ENCODE measurements at places on chromosomes 5 and 9.

DNA sequence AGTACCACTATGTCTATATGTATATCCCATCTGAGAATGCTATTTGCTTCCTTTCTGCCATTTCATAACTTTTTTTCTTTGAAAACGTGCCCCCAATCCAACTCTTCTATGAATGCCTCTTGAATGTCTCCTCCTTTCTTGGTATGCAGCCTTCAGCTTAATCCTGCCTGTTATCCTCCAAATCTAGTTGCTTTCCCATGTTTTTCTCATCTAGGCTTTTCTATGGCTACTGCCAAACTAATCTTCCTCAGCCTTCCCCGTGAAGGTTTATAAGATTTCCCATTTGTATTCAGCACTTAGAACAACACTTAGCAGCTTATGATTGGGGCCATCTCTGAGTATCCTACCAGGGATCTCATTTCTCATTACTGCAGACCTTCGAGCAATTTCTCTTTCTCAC, 2.5 kb downstream of the TGFBR1 start:
- no peak for DNase-seq

GRCh38 chr5:40266952-40267351, 412.8 kb upstream of the PTGER4 start:
- DNase-seq, result no peak

DNA sequence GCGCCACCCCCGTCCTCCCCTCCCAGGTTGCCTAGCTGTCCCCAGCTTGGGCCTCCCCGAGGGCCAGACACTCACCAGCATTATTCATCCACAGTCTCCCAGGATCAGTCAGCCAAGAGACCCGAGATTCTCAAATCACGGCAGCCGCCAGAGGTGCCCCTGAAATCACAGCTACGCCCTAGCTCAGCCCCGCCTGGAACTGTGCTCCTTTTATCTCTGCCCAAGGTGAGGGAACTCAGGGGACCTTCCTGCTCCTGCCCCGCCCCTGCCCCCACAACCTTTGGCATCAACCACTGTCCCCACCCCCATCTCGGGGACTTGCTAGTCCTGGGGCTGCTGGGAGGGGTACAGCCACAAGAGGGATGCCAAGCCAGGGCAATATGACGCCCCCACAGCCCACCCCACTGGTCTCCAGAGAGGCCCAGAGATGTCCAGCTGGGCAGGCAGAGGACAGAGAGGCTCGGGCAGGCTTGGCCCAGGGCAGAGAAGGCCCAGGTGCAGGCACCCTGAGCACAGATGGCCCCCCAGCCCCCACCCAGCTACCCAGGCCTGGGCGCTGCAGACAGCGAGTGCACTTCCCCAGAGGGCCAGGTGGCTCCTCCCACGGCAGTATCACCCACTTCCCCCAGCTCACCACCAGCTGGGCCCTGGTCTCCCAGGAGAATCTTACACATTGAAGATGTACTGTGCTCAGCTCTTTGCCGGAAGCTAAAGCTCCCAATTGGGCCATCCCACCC, at the start of gene FUT7:
Gene FUT7 (minus strand): TSS at position 185 of the 737 bp plus-strand sequence. CDS start 97 bp downstream, at position 88.
- no peak for DNase-seq

GRCh38 chr9:38234479-38235170, 157.9 kb upstream of the ALDH1B1 start:
- DNase-seq, result no peak

GRCh38 chr5:171647043-171647903, 138.3 kb upstream of the SMIM23 start:
- no peak for DNase-seq

GRCh38 chr9:113652355-113653152, 189.0 kb downstream of the RGS3 start:
- no peak for DNase-seq

GRCh38 chr9:121640491-121641223, 10.8 kb upstream of the DAB2IP start:
- DNase-seq, result no peak

DNA sequence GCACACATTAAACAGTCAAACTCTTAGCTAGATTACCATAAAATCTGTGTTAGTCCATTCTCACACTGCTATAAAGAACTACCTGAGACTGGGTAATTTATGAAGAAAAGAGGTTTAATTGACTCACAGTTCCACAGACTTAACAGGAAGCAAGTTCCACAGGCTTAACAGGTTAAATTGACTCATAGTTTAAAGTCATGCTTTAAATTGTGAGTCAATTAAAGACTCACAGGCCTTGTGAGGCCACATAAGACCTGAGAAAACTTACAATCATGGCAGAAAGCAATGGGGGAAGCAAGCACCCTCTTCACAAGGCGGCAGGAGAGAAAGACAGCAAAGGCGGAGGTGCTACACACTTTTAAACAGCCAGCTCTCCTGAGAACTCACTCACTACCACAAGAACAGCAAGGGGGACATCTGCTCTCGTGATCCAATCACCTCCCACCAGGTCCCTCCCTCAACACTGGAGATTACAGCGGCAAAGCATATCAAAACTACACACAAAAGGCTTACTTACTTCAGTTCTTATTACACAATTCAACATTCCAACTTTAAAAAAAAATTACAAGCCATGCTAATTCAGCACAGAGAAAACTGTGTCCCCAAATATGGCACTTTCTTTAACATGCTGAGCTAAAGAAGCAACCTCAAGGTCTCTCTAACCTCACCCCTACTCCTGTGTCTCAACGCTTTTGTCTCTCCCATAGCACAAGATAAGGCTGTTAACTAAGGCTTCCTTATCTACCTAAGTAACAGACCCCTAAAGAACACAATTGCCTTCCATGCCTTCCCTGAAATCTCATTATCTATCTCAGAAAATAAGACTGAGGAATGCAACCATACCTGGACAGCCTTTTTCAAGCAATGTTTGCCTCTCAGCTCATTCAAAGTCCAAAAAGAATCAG, 805.1 kb downstream of the NR2F1-AS1 start:
- DNase-seq, result no peak

GRCh38 chr9:80811656-80812055, 877.7 kb downstream of the TLE1 start:
- no peak for DNase-seq

DNA sequence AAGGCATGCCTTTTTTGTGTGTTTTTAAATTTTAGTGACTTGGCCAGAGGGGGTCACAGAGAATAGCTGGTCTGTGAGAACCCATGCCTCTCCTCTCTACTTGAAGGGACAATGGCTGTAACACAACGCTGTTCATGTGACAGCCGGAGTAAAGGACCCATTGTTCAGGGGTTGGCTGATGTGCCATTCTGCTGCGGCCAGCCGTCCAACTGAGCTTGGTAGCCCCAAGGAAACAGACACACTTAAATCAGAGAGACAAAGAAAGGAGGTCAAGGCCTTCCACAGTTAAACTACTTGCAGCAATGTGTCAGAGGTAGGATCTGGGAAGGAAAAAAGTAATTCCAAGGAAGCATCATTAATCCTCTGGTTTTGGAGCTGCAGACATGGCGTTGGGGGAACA, 8.1 kb downstream of the MEGF10 start:
- DNase-seq, result no peak

- no peak for DNase-seq
Measured at GRCh38 chr9:80644044-80644443, 1045.3 kb downstream of the TLE1 start.

DNA sequence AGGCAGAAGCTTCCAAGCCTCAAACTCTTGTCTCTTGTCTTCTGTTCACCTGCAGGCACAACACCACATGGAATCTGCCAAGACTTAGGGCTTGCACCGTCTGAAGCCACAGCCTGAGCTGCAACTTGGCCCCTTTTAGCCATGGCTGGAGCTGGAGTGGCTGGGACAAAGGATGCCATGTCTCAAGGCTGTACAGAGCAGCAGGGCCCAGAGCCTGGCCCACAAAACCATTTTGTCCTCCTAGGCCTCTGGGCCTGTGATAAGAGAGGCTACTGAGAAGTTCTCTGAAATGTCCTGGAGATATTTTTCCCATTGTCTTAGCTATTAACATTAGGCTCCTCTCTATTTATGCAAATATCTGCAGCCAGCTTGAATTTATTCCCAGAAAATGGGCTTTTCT, 330.8 kb downstream of the DTWD2 start:
- no peak for DNase-seq

DNA sequence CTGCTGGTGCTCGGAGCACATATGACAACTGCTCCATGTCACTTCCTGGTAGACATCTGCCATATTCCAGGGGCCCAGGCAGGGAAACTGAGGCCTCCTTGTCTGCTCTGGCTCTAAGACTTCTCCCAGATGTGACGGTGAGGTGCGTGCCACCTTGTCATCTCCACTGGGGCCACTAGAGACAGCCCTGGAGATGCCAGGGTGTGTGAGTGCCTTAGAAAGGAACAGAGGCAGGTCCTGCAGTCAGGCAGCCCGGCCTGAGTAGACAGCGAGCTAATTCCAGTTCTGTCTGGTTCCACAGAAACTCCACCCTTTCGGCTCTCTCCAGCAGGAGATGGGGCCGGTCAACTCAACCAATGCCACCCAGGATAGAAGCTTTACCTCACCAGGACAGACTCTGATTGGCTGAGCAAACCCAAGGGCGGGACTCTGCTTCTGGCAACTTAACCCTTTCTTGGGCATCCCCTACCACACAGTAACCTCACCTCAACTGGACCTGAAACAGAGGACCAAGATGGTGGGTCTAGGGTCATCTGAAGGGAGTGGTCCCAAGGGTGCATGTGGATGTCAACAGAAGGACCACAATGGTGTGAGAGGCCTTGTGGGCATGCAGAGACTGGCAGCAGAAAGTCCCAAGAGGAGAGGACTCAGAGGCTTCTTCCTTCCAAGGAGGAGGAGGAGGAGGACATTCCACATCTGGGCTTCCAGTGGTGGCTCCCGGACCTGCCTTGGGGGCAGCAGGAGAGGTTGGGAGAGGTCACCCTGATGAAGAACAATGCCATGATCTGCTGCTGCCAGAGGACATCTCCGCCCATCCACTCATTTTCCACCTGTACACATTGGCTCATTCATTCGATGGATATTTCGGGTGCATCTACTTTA, 77.7 kb downstream of the RGS3 start:
- no peak for DNase-seq

DNA sequence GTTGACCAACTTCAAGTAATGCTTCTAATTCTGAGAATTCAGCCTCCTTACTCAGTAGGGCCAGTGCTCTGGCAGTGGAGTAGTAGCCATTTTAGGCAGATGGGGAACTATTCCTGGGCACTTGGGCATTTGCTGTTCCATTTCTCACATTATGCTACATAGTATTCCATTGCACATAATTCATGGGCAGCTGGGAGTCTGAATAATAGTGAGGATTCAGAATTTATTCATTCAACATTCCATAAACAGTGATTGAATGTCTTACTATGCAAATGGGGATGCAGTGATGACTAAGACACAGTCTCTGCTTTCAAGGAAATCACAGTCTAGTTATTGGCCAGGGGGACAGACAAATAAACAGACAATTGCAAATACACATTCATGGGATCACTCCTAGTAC, 301.0 kb upstream of the KCNN2 start:
- no peak for DNase-seq

DNA sequence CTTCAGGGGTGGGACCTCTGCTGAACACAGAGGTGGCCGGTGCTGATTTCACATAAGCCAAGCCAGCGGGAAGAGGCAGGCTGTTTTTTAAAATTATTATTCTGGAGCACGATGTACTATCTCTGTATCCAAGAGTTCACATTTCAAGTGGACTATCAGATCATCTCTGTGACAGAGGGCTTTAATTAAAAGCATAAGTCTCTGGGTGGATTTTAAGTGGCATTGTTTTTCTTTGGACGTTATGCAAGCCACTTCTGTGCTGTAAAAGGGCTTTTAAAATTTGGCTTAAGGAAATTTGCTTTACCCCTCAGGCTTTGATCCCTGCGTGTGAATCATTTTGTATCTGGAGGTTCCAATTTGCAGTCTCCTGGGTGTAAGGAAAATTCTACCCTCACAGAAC, 124.7 kb downstream of the PALM2AKAP2 start:
- no peak for DNase-seq

DNA sequence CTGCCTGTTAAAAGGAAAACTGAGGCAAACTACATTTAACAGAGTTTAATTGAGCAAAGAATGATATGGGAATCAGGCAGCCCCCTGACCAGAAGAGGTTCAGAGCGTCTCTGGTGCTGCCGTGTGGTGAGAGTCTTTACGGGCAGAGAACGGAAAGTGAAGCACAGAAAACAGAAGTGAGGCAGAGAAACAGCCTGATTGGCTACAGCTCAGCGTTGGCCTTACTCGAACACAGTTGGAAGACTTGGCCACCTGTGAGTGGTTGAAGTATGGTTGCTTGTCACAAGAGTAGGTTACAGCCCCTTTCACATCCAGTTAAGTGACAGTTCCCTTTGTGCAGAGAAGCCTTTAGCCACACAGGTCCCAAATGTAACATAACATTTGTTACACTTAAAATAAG, 16.9 kb upstream of the FBP1 start:
- DNase-seq, result no peak

GRCh38 chr5:77777281-77777892, 1.2 kb upstream of the TBCA start:
- no peak for DNase-seq

- no peak for DNase-seq
Measured at GRCh38 chr9:123928533-123929176, 1.3 kb downstream of the DENND1A start.

DNA sequence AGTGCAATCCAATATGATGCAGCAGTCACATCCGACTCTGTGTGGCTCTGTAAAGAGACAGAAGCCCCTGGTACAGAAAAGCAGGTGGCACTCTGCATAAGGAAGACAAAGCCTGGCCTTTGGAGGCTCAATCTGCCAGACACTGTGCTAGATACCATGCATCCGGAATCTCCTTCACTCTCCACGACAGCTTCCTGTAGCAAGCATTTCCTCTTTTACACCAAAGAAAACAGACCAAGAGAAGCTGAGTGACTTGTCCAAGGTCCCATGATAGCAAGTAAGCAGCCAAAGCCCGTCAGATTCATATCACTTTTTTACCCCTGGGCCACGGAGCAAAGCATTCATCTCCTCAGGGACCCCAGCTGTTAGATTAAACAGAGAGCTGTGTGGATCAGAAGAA, 64.2 kb upstream of the SMIM23 start:
- no peak for DNase-seq

GRCh38 chr5:58041884-58042283, 418.0 kb downstream of the PLK2 start:
- DNase-seq, result no peak

DNA sequence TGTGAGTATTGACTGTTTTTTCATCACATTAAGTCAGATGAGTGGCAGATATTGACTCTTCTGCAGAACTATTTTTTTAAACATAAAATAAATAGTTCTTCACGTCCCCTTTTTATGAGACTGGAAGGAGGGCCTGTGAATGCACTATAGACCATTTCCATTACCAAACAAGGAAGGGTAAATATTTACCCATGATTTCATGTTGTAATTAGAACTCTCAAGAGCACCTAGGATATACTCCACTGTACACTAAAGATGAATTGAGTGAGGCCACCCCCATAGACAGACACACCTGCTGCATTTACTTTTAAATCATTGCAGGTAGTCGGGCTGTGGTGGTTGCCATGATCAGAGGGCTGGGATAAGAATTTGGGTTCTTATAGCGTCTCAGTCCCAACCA, 22.6 kb downstream of the SLC36A1 start:
- no peak for DNase-seq

- DNase-seq, result no peak
Measured at GRCh38 chr5:156778139-156778706, 71.9 kb upstream of the PPP1R2B start.

Measured in stimulated activated CD4-positive, alpha-beta T cell treated with anti-CD3 and anti-CD28 coated beads, Interleukin-1b, Interleukin-23, amount 100 ng/mL, for 1 hour (primary cell).